Jurkat, Clone E6-1 (cell line): ENCODE measurements at places on chromosomes 16 and 17.

DNA sequence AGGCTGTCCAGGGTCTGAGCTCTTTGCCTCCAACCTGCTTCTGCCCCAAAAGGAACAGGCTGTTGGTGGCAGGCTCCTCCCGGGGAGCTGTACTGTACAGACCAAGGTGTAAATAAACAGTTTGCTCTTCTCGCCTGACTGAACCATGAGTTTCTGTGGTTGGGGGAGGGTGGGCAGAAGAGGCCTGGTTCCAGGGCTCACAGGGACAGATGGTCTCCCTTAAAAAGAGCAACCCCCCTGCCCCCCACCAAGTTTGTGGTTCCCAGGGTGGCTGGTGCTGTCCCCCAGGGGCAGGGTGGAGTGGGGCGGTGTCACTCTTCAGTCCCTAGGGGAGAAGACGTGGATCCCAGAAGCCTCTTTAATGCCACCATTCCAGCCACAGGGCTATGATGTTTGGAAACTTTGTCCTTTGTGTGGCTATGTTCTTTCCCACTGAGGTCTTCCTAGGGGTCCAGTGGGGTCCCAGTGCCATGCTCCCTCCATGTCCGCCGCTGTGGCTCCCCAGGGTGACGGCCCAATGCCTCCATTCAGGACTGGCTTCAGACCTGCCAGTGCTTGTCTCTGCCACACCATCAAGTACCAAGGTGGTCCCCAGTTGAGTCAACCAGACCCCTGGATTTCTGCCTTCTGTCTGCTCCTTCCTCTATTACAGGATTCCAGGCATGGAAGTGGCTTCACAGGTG, 146.7 kb downstream of the RAB11FIP4 start:
- DNase-seq, result no peak

DNA sequence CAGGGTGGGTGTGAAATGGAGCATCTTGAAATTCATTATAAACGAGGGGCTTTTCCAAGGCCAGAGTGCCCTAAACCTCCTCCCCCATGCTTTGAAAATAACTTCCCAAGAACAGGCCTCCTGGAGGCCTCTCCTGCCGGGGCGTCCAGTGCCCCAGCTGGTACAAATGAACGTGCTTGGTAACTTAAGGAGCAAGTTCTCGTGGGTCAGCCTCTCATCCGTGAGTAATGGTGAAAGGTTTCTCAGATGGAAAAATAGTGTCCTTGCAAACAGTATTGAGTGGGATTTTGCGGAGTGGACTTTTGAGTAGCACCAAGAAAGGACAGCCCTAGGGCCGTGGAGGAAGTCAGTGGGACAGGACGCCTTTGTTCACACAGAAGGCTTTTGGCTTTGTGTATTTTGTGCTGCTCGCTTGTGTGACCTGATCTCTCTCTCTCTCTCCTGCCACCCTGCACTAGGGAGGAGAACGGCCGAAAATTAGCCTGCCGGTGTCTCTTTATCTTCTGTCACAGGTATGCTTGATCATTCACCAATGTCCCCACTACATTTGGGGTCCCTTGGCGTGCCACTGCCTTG, 34.6 kb downstream of the CLEC16A start:
- no peak for DNase-seq

- no peak for DNase-seq
Observed at GRCh38 chr16:64397945-64398508, 723.8 kb downstream of the CDH11 start.

DNA sequence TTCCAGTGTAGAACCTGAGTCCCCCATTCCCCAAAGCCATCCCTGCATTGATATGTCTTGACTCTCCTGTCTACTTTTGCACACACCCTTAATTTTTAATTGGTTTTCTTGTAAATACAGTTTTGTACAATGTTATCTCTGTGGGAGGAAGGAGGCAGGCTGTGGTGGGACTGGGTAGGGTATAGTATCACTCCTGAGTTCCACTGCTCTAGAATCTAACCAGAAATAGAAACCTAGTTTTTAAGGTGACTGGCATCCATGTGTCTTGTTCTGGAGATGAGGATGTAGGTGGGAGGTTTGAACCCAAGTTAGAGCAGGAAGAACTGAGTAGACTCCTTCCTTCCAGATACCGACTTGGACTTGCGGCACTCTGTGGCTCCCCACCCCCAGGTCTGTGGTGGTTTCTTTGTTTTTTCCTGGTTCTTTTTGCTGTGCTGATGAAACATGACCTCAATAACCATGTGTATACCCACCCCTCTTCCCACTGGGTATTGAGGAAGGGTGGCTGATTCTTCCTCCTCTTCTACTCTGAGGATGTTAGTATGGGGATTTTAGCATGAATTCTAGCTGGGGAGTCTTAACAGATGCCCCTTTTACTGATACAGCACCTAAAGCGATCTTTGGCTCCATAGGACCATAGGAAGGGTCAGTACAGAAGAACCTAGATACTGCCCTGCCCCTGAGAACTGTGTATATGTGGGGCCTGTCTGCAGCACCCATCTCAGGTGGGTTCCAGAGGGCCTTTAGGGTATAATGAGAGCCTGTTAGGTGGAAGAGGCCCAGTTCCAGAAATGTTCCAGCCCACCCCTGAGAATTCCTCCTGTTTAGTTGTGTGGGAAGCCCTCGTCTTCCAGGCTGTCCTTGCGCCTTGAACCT, 48.7 kb downstream of the SF3B3 start:
- no peak for DNase-seq

DNA sequence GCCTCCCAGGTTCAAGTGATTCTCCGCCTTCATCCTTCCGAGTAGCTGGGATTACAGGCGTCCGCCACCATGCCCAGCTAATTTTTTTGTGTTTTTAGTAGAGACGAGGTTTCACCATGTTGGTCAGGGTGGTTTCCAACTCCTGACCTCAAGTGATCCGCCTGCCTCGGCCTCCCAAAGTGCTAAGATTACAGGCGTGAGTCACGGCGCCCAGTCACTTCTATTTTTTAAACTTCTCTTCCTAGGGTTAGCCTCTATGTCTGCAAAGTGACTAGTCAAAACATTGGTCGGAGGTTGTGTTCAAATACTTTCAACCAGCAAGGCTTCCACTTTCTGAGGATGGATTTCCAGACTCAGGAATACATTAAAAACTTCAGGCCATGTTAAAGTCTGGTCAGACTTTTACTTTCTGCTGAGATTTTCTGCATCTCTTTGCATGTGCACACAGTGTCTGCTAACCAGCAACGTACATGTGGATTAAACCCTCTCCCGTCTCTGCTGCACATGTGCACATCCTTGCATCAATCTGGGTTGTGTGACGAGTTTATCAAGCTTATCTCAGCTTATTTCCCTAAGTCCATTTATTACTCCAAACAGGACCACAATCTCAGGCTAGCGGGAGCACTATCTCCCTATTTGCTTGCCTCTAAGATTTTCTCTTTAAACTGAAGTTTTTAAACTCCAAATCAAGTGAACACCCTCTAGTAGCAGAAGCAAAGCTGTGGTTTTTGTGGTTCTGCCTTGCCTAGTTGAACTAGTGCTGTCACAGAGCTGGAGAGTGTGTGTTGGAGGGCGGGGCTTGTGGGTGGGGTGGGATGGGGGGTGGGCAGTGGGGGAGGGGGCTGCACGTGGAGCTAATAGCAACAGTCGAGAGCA, 525.2 kb upstream of the GOT2 start:
- DNase-seq, result peak; percentile 88

DNA sequence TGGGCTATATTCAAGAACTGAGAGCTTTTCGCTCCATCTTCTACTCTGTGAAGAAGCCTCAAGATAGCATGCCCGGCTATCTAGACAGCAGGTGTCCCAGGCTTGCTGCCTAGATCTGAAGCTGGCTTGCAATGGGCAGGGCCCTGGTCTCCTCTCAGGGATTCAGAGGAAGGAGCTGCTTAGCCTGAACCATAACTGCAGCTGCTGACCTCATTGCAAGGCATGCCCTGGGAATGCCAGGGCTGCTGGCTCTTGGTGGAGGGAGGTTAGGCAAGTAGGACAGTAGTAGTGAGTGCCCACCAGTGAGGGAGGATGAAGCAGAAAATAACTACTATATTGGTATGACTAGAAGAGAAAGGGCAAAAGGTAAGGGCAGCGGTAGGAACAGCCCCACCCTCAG, 21.3 kb upstream of the SLC35B1 start:
- no peak for DNase-seq

- DNase-seq, result no peak
Observed at GRCh38 chr17:76402711-76403110, 18.3 kb downstream of the SPHK1 start.

DNA sequence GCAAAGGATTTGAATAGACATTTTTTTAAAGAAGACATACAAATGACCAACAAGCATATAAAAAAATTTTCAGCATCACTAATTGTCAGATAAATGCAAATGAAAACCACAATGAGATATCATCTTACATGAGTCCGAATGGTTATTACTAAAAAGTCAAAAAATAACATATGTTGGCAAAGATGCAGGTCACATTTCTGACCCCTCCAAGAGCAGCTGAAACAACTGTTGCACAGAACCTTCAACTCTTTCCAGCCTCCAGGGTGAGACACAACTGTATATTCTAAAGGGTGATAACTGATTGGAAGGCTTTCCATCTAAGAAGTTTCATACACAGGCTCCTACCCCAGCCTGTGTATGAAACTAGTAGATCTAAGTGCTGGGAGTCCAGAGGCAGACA, 51.9 kb downstream of the SLFN5 start:
- no peak for DNase-seq

DNA sequence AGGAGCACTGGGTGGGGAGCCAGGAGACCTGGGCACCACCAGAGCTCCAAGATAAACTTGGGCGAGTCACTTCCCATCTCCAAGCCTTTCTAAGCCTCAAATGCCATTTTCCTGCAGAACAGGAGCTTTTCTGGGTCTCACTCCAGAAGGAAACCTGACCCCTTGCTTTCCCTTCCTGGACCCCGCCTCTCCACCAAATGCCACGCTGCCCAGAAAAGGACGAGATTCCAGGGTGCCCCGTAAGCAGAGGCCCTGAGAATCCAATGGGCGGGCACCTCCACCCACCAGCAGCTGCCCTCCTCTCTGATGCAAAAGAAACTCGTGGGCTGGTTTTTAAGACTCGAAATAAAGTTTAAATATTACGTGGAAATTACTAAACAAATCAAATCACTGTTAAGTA, 31.3 kb downstream of the ZNF423 start:
- DNase-seq, result no peak

DNA sequence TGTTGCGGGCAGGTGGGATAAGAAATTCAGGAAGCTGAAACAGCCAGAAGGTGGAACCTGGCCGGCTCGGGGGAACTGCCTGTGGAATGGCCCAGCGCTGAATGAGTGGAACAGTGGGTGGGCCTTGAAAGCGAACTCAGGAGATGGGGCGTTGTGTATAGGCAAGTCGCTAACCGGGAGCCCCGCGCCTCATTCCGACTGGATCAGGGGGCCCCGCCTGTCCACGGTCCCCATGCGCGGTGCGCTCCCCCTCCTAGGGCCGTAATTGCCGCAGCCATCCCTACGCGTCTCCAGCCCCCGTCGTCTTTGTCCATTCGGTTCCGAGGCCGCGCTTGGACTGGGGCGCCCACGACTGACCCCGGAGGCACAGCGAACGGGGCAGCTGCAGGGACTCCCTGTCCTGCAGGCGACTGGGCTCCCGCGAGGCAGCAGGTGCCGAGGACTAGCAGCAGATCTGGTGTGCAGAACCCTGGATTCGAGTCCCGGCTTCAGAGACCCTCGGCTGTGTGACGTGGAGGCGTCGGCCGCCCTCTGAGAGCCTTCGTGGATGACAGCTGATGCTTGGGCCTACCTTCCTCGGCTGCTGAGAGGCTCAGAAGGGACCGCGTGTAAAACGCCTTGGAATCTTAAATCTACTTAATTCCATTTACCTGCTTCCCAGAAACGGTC, 10.9 kb upstream of the CA4 start:
- DNase-seq, result no peak

DNA sequence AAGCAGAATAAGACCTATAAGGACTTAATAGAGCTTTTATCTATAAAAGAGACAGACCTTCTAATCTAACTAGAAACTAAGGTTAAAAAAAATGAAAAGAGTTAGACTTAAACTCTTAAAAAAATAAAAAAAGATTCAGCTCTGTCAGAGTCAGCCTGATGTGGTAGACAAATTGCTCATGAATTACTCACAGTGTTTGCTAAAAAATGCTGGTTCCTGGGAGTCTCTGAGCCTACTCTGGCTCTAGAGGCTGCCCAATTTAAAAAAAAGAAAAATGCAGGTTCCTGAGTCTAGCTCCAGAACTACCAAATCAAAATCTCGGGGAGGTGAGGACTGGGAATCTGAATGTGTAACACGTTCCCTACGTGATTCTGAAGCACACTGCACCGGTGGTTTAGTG, 18.1 kb downstream of the SOST start:
- no peak for DNase-seq

- DNase-seq, result no peak
Observed at GRCh38 chr16:24572069-24572468, 32.7 kb downstream of the RBBP6 start.

DNA sequence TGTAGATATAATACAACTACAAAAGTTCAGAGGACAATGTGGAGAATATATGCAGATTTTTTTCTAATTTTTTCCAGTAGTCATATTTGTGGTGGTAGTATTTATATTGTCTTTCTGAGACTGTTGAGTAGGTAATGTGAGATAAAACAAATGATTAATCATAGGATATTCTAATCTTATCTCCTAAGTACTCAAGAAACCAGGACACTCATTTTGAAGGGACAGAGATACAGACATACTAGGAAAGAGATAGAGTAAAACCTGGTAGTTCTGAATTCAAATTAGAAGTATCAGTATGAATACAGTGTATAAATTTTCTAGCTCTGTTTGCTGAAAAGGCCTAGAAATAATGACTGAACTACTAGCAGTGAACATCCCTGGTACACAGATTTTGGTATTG, 141.7 kb upstream of the ASIC2 start:
- DNase-seq, result no peak

GRCh38 chr17:71335212-71335611, 785.6 kb upstream of the SOX9 start:
- no peak for DNase-seq

DNA sequence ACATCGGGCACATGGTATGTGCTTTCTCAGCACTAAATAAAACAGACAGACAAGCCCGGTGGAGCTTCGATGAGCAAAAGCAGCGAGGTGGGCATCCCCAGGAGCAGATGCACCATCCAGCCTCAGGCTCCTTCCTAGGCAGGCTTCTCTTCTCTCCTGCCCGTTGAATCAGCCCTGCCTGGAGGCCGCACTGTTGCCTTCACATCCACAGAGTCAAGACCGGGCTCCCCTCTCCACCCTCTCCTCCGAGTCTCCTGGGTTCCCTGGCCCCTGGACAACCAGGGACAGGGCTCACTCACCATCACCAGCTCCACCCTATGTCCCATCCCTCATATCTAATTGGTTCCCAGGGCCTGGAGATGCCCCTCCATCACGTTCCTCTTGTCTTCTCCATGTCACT, 79.7 kb upstream of the RCVRN start:
- no peak for DNase-seq

- no peak for DNase-seq
Observed at GRCh38 chr17:62804822-62805221, 3.3 kb downstream of the MARCHF10 start.

DNA sequence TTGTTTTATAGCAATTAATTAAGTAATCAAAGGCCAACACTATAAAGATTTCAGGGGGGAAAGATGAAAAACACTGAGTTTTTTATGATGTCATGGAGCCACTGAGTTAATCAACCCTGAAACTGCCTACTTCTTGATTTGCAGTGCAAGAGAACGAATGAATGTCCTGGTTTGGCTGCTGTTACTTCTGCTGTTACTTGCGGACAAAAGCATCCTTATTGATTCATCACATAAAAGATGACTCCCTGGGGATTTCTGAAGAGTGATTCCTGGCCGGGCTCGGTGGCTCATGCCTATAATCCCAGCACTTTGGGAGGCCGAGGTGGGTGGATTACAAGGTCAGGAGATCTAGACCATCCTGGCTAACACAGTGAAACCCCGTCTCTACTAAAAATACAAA, 10.9 kb upstream of the SPNS3 start:
- no peak for DNase-seq

GRCh38 chr16:68344252-68344651, 33.4 kb downstream of the PRMT7 start:
- no peak for DNase-seq
